Mucosa of gallbladder (tissue), 1 donor: ENCODE measurements at places on chromosomes 2 and 18.

DNA sequence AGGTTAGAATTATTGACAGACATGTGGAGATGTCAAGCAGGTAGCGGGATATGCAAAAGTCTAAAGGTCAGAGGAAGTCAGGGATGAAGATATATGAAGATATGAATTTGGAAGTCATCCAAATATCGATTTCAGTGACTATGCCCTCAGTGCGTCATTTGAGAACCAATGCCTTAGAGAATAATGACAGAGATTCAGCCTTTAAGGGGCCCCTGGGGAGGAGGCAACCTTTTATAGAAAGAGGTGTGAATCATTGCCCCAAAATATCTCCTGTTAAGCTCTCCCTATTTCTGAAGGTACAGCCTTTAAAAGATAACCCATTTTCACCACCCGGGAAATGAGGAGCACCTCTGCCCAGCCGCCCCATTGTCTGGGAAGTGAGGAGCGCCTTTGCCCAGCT lies 223.4 kb downstream of the NCKAP5 start:
- DNase-seq: no peak

DNA sequence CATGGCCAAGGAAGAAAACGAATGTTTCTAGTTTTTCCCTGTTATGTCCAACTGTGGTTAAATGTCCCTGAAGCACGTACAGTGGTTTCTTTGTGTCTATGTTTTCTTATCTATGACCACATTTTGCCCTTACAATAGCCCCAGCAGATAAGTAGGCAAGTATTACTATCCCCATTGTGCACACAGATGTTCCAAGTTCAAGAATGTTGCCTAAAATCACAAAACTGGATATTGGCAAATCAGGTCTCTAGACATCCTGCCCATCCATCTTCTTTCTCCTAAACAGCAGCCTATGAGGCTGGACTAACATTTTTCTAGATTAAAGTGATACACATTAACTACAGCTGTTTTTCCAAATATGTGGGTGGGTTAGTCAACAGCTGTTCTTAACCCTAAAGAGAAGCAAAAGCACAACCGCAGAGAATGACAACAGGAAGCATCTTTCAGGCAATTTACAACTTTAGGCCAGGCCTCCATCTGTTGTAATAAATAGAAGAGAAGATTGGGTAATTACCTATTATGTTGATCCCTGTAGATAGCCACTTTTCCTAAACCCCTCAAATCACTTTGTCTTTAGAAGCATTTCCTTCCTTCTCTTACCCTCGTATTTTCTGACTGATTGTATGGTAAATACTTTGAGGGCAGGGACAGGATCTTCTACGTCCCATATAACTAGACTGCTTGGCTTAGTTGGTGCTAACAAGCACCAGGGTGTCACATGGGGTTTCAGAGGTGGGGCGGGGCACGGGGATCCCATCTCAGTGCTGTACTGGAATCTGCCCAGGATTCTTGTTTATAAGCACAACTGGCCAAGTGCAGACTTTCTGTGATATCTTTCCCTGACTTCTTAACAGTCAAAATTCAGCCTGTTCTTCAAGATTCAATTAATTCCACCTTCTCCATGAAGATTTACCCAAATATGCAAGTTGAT lies 132.1 kb upstream of the SETBP1 start:
- DNase-seq: no peak

DNA sequence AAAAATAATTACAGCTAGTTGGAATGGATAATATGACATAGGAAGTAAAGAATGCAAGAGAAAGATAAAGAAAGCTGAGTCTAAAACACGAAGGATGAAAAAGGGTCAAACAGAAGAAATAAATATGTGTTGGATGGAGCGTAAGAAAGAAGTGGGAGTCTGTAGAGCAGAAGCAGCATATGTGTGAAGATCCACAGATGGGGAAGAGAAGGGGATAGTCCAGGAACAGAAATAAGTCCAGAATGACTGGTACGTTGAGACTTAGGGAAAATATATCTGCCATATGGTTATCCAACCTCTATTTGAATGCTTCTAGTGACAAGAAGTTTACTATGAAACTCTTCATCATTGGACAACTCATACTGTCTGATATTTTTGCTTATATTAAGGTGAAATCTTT lies 18.0 kb downstream of the ABCA12 start:
- DNase-seq: no peak

DNA sequence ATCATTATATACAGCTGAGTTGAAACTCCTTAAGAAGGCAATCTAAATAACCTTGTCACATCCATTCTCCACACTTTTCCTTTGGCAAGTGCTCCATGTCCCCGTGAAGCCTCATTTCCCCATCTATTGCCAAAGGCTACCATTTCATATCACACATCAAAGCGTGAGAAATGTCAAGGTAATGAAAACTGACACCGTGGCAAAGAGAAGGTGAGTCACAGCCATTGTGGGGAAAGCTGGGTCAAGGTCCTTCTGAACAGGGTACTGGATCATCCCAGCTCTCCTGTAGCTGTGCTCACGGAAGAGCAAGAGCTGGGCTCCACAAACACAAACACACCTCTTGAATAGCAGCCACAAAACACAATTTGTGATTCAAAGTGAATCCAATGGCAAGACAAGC lies 58.2 kb upstream of the REG3G start:
- no peak for DNase-seq

- DNase-seq: no peak
These were observed 253.5 kb downstream of the NCKAP5 start for GRCh38 chr2:133314795-133315194.

DNA sequence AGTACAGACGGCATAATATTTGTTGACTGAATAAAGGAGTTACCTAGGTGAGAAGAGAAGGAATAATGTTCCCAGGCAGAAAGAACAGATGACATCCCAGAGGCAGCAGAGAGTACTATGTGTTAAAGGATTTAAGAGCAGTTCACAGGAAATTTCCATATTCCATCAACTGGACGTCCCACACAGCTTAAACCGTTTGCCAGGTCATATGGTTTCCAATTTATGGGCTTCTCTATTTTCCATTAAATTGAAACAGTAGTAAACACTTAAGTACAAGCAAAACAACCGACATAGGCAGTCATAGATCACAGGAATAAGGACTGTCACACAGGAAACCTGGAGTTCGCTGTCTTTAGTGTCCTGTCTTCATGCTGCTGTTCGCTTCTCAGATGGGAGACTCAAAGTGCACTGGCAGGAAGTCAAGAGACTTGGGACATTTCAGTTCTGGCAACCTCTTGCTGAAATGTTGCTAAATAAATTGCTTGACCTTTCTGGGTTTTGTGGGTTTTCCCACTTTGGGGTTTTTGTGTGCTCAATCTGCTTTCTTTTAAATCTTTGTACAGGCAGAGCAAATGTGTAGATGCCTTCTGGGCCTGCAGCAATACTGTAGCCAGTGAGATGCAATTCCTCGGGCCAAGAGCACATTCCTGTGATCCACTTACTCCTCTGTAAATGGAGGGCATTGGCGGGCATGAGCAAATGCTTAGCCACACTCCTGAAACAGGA lies 5.8 kb upstream of the PIEZO2 start:
- DNase-seq: no peak

GRCh38 chr18:22698711-22699110 lies 234.4 kb upstream of the RBBP8 start:
- DNase-seq: no peak

GRCh38 chr2:17231394-17231965 lies 286.8 kb downstream of the RAD51AP2 start:
- DNase-seq: no peak

DNA sequence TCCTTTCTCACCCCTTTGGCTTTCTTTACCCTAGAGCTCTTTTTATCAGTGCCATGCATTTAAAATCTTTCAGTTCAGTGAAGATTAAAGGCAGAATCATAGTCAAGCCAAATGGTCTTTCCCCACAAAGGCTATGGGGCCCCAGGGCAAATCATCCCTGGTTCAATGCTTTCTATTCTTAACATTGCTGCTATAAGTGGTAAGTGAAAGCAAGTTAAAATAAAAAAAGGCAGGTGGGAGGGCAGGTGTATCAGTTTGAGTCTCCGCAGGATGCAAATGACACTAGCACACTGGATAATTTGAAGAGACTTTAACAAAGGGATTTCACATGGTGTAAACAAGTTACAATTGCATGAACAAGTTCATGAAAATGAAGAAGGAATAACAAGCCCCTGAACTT lies 757.4 kb downstream of the SATB2 start:
- DNase-seq: no peak

GRCh38 chr2:138691667-138692066 lies 88.5 kb downstream of the NXPH2 start:
- DNase-seq: no peak

DNA sequence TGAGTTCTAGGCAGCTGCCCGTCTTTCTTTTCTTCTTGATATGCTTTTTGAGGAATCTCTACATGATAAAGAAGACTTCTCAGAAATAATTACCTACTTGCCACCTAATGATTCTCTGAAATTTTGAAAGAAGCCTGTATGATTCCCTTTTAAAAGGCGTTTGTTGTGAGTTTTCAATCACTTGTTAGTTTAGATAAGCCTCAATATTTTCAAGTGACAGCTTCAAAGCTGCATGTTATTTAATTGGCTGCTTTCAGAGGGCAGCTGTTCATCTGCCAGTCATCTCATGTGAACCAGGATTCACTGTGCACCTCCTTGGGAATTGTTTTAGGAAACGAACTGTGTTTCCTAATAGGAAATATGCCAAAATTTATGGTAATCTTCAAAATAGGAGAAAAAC lies 938.1 kb downstream of the CPS1 start:
- DNase-seq: no peak

- no peak for DNase-seq
These were observed 3.7 kb downstream of the MYL12B start for GRCh38 chr18:3265564-3266033.
